Activated CD4-positive, alpha-beta T cell treated with anti-CD3 and anti-CD28 coated beads, Interleukin-2, amount 10 ng/mL, durations not matched to agents 24 days and 14 days (primary cell): ENCODE measurements at places on chromosomes 1 and 21. TPM values are rescaled to one million over a fixed set of nuclear protein-coding genes. Genes with fewer than 3 reads are reported as not detected.

DNA sequence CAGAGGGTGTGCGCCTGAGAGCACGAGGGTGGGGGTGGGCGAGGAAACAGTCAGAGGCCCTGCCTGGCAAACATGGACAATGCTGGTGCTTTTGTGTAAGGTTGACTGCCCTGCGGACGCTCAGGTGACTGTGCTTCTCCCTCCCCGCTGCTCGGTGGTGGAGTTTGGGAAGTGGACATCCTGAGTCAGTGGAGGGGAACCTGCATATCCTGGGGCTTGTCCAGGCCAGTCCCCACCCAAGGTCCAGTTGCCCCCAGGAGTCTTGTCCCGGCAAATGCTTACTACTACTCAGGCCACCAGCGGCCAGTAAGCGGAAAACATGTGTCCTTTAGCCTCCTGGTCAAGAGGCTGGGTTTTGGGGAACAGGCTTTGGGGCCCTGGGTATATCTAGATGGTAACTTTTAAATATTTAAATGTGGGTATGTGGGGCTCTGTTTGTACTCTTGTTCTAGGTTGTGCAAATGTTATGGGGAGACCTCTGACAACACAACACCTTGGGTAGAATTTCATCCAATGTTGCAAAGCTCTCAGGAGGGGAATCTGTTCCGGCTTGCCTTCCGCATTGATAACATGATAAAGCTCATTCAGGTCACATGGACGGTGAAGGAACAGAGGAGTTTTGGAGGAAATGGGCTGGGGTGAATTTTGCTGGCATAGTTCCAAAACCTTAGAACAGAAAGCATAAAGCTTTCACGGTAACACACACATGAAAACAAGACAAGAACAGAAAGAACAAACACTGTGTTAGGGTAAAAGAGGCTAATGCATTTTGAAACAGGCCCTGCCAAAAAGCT, 364.9 kb downstream of the PRDM2 start:
- H3K27me3 ChIP-seq = no peaks in the 10 kb centered on the region
- H3K27ac ChIP-seq = no peak overlapping the region
- DNase-seq = no peak
- no peaks in the 10 kb centered on the region for H3K4me1 ChIP-seq
- H3K4me3 ChIP-seq = no peak overlapping the region

DNA sequence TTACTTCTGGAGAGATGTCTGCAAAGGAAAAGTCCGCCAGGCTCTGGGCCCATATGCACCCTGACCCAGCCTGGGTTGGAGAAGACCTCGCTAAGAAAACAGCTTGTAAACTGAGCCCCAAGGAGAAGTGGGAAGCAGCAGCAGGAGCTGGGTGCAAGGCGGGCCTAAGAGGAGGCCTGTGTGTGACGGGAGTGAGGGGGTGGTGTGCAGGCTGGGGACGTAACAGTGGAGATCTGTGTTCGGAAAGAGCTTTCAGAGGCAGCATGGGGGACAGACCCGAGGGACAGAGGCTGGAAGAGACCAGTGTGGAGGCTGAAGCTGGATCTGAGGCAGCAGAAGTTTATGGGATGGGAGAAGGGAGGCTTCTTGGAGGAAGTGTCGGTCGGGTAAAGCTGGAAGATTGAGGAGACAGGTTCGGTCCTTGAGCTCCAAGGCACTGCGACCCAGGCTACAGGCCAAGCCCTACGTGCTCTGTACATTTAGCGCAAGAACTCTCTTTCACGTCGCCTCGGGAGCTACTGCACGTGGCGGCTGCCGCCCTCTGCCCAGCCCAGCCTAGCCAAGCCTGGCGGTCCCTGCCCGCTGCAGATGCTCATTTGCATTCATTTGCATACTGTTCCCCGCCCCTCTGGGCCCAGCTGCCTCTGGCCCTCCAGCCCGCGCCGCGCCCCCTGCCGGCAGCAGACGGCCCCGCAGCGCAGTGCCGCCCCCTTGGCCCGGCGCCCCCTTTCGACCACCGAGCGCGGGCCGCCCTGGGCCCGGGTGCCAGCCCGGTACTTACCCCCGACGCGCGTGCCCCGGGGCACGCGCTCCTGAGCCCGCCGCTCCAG, 6.3 kb downstream of the HPCA start:
- H3K27ac ChIP-seq = peak overlapping the region; percentile 25
- H3K27me3 ChIP-seq = peaks cover 66% of the 10 kb centered on the region

GRCh38 chr1:33004613-33005012, 32.1 kb downstream of the AK2 start:
- peaks cover 39% of the 10 kb centered on the region for H3K4me1 ChIP-seq
- H3K27me3 ChIP-seq = no peaks in the 10 kb centered on the region
- H3K4me3 ChIP-seq = no peak overlapping the region
- H3K36me3 ChIP-seq = peaks cover 54% of the 10 kb centered on the region
- peak overlapping the region; percentile 7 for H3K27ac ChIP-seq

DNA sequence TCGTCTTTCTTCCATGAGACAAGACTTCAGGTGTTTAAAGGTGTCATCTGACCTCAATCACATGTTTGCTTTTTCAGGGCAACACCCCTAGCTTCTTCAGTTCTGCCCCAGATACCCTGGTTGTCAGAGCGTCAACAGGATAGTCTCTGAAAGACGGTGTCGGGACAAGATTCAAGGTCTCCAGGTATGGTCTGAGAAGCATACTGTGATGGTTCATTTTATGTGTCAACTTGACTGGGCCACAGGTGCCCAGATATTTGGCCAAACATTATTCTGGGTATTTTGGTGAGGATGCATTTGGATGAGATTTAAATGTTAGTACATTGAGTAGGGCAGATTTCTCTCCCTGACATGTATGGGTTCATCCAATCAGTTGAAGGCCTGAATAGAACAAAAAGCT, 148.3 kb downstream of the TGFBR3 start:
- no peak overlapping the region for H3K27ac ChIP-seq
- no peak for DNase-seq
- H3K27me3 ChIP-seq = peaks cover 2% of the 10 kb centered on the region
- H3K4me3 ChIP-seq = no peak overlapping the region

GRCh38 chr1:199725002-199725565, 302.4 kb upstream of the NR5A2 start:
- H3K4me1 ChIP-seq = peaks cover 4% of the 10 kb centered on the region
- H3K36me3 ChIP-seq = no peaks in the 10 kb centered on the region
- peaks cover 8% of the 10 kb centered on the region for H3K27me3 ChIP-seq

DNA sequence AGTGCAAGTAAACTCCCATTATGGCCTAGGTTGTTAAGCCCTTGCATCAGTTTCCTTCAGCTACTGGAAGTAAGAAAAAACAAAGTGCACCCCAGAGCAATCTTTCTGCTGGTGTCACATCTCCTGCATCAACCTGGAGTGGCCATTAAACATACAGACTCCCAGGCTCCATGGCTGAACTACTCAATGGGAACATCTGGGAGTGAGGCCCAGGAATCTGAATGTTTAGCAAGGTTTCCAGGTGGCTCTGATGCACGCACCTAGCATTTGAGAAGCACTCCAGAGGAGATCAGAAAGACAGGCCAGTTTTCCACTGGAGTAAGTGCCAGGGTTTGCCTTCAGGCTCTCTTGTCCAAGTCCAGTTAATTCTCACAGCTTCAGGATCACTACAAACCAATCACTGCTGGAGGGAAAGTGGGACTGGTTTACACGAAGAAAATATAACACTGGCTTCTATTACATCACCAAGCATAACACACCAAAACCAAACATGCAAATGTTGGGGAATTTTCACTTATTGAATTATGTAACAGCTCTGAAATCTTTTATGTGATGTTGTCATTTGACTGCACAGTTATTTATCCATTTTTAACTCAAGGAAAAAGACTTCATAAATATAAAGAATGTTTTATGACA, 22.3 kb upstream of the ABCA4 start:
- H3K27me3 ChIP-seq = peaks cover 2% of the 10 kb centered on the region
- H3K36me3 ChIP-seq = no peaks in the 10 kb centered on the region
- H3K4me3 ChIP-seq = no peak overlapping the region
- no peaks in the 10 kb centered on the region for H3K4me1 ChIP-seq

Gene CYP4A22
- total RNA-seq = not detected in 2 replicates

Gene MAB21L3
- not detected in 2 replicates for total RNA-seq

Gene PLPPR5
- not detected in 2 replicates for total RNA-seq
